ENCODE measurements at places on chromosomes 11 and 22.

DNA sequence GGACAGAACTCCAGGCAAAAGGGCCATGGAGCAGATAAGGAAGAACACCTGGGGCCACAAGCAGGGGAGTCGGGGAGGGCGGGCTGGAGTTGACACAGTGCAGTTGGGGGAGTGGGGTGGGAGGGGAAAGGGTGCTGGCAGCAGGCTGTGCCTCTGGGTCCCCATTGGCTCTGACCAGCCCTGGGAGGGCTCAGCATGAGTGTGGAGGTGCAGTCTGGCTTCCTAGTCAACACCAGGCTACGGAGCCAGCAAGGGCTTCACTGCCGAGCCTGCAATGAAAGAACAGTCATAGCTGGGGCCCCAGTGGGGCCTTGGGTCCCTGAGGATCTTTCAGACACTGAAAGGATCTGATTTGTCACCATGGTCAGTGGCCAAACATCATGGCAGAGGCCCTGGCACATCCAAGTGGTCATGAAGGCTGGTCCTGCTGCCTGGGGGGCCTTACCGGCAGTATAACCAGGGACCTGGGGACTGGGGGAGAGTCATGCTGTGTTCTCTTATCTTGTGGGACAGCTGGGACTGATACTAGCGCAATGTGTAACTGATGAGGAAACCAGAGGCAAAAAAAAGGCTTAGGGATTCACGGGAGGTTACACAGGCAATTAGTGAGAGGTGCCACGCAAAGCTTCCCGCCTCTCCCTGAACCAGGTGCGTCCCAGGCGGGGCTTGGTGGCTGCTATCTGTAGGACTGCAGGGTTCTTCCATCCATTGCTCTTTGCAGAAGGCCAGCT lies 11.6 kb downstream of the SLC37A2 start:
- no peak for DNase-seq

DNA sequence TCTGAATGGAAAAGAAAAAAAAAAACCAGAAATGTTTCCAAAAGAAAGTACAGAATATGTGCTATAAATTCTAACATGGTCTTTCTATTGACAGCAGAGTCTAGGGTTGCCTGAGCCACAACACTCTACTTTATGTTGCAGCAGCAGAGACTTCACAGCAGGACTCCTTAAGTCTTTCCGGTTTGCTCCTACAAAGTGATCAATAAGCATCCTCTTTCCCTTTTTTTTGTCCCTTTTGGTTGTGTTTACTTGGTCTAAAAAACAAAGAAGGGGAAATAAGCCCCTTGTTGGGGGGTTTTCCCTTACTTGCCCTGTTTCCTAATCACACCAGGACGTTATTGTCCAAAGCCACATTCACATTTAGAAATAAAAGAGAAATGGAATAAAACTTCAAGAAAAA lies 163.1 kb upstream of the MPPED2 start:
- DNase-seq, result no peak

GRCh38 chr22:24144778-24145085 lies 36.6 kb upstream of the SUSD2 start:
- no peak for DNase-seq

- no peak for DNase-seq
Measured at GRCh38 chr11:128857341-128857740, 9.8 kb downstream of the KCNJ1 start.

GRCh38 chr11:66432597-66432996 lies 6.1 kb downstream of the MRPL11 start:
- DNase-seq, result no peak

GRCh38 chr11:115535781-115536180 lies 31.6 kb upstream of the CADM1 start:
- DNase-seq, result no peak

- DNase-seq, result peak; percentile 68
Measured at GRCh38 chr11:77602381-77603088, 12.8 kb downstream of the AQP11 start.

DNA sequence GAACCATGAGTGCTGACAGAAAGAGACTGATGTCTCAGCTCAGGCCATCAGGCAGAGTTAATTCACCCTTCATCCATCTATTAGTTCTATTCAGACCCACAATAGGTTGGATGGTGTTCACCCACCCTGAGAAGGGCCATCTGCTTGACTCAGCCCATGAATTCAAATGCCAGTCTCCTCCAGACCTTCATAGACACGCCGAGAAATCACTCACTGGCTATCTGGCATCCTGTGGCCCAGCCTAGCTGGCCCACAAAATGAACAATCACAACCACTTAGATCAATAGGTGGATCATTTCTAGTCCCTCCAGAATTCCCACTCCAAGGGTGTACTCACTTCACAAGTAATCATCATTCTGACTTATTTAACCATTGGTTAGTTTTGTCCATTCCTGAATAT lies 58.2 kb downstream of the MYEOV start:
- no peak for DNase-seq

GRCh38 chr11:113281052-113281725 lies 33.2 kb upstream of the TTC12 start:
- no peak for DNase-seq

GRCh38 chr22:27213766-27214581 lies 556.6 kb downstream of the MIAT start:
- DNase-seq, result peak; percentile 62

DNA sequence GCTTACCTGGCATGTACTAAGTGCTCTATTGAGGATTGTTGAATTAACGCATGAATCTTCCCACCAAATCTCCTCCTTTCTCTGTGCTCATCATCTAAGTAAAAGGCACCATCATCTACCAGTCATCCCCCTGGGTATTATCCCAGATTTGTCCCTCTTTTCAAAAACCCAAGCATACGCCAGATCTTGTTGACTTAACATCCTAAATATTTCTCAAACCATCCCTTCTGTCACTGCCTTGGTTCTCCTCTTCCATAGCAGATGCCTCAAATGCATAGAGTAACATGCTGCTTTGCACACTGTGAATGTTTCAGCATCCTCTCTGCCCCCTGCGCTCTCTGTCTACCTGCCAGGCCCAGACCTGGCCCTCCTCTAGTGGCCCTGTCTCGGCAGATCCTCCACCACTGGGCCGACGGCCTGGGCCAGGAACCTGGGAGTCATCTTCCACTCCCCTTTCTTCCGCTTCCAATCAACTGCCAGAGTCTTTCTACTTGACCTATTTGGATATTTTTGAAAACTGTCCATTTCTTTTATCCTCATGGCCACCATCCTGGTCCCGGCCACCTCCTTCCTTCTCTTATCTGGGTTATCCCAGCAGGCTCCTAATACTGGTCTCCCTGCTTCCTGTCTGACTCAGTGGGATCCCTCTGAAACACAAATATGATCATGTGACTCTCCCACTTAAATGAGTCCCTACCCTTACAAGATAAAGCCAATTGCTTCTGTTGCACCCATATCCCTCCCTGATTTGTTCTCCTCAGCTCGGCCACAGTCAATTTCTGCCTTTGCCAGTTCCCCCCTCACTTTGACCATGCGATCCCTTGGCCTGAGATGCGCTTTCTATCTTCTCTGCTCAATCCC lies 3.4 kb upstream of the TAB1 start:
- no peak for DNase-seq

GRCh38 chr11:72573072-72573854 lies 101.0 kb downstream of the PDE2A start:
- no peak for DNase-seq

GRCh38 chr22:23984430-23984829 lies 4.5 kb downstream of the GSTT2 start:
- DNase-seq, result no peak

GRCh38 chr11:100105255-100105981 lies 581.7 kb upstream of the ARHGAP42 start:
- no peak for DNase-seq

- no peak for DNase-seq
Measured at GRCh38 chr22:46606886-46607285, 13.3 kb upstream of the GRAMD4 start.

DNA sequence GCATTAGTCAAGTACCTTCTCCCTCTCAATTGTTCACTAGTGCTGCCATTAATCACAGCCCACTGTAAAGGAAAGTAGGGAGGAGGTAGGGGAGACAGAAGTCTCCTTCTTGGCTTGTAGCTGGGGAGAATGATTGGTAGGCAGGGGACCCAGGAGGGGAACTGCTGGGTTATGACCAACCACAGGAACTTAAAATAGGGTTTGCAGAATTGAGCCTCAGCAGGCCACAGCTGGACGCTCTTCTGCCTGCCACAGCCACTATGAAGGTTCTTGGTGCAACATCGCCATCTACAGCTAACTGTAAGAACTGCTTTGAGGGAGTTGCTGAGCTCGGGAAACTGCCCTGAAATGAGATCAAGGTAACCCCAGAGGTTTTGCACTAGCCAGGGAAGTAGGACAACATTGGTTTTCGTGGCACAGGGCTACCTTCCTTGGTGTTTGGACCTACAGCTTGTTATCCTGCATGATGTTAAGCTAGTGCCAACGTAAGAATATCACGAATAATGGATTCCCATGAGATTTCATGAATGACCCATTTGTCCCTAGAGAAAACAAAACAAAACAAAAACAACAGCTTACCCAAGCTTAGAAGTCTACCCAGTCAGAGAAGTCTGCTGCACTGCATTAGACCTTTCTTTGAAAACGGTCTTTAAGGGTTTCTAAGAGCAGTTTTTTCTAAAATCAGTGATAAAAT lies 787.1 kb upstream of the API5 start:
- DNase-seq, result peak; percentile 33

- DNase-seq, result no peak
Measured at GRCh38 chr11:119607726-119608125, 121.3 kb downstream of the NECTIN1 start.

- no peak for DNase-seq
Measured at GRCh38 chr11:42253156-42253555, 793.7 kb upstream of the LRRC4C start.

- no peak for DNase-seq
Measured at GRCh38 chr11:6629892-6630631, 10.8 kb upstream of the TPP1 start.

- DNase-seq, result no peak
Measured at GRCh38 chr11:114719562-114719961, 41.2 kb downstream of the NXPE2 start.

DNA sequence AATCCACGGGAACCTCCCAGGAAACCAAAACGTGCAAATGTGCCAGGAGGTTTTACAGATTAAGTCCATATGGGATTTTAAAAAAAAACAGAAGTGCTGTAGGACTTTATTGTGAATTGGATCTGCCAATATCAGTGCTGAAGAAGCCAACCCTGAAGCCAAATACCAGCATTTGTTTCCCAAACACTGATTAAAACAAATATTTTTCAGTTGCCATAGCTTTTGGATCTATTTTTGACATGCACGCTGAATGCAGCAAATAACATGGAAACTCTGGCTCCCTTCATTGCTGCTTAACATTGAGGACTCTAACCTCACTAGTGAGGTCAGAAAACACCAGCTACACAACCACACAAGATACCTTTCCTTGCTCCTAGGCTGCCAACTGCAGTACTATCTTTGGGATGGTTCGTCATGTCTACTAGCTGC lies 28.4 kb upstream of the SIK2 start:
- no peak for DNase-seq

- DNase-seq, result no peak
Measured at GRCh38 chr11:114346709-114347141, 50.5 kb downstream of the NNMT start.

DNA sequence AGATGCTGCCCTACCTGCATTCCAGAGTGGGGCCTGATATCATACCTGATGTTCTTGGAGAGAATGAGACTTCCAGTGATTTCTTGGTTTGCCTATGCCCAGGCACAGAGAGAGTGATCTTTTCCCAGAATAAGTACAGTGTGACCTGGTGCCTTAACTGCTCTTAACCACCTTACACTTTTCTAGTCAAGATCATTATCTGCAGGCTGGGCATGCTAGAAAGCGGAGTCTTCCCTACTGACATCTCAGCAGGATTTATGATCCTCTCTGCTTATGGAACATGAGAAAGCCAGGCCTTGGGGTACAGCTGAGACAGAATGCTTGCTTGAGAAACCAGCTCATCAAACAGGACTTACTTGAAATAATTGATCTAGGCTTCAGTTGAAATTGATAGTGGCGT lies 53.1 kb downstream of the APIP start:
- no peak for DNase-seq

DNA sequence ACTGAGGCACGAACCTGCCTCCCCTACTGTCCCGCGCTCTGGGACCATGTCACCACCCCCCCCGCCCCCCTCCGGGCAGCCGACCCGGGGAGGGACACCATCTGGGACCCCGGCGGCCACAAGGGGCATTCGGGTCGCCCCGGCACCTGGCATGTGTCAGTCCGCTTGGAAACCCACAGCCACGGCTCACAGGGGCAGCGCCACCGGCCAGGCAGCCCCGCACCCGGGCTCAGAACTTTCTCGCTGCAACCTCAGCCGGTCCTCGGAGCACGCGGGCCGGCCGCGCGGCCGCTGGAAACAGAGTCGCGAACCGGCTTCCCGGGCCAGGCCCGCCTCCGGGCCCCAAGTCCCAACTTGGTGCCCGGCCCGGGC lies 159.9 kb upstream of the GRK3 start:
- DNase-seq, result no peak

- no peak for DNase-seq
Measured at GRCh38 chr11:124902616-124903015, 5.0 kb upstream of the ROBO4 start.

- DNase-seq, result no peak
Measured at GRCh38 chr11:9094420-9094819, 3.0 kb upstream of the SCUBE2 start.

DNA sequence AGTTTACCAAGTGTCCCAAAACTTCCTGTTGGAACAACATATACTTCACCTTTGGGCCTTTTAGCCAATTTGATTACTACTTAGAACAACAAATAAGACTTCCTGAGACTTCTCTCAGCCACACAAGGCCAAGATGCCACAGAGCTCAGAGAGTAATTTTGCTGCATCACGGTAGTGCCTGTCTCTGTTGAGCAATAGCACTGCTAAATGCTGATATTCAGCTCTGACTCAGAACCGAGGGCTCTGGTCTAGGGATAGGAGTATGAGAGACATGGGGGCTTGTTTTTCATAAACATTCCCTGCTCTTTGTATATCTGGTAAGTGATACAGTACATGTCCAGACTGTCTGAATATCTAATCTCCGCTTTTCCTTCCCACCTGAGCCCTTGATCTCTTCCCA lies 260.4 kb upstream of the ARHGAP20 start:
- DNase-seq, result no peak

DNA sequence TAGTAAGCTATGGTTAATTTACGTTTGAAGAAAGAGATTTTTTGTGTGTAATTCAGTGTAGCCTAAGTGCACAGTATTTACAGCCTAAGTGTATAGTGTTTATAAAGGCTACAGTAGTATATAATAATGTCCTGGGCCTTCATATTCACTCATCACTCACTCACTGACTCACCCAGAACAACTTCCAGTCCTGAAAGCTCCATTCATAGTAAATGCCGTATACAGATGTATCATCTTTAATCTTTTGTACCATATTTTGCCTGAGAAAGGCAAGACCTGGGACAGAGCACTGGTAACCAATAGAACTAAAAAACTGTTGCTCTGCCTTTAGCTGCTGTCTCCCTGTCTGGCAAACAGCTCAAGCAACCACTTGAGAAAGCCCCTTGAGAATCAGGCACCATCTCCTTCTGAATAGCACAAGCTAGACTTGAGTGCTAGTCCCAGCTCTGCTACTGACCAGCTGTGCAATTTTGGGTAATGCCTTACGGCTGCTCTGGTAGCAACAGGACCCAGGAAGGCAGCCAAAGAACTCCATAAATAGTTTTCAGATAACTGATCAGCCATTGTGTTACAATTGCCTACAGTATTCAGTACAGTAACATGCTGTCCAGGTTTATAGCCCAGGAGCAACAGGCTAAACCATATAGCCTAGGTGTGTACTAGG lies 131.3 kb downstream of the KCNC1 start:
- DNase-seq, result no peak

- no peak for DNase-seq
Measured at GRCh38 chr11:120912504-120912903, 111.4 kb upstream of the TBCEL start.

- DNase-seq, result no peak
Measured at GRCh38 chr22:22954656-22955055, 67.0 kb downstream of the IGLL5 start.

Data from fibroblast of skin of left biceps (primary cell).